ENCODE measurements at places on chromosomes 6 and 20.

DNA sequence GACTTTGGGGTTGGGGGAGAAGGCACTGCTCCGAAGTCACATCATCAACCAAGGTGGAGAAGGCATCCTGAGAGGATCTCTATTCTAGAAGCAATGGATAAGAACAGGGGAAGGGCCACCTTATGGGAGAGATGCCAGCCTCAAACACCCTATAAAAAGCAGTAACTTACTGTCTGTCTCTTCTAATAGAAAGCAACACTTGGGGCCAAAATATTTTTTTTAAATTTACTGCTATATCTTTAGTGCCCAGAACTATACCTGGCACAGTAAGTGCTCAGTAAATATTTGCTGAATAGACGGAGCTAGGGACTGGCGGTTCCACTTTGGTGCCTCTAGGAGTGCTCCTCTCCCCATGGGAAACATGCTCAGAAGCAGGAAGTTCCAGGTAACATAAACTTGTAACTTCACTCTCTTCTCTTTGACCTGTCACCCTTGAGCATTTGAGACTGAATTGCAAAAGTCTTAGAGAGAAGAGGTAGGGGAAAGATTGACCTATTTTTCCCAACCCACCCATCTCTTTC is 807 bp upstream of the OTOR start:
- no peak for DNase-seq

GRCh38 chr20:62736407-62737071 is 27.9 kb downstream of the NTSR1 start:
- no peak for DNase-seq

DNA sequence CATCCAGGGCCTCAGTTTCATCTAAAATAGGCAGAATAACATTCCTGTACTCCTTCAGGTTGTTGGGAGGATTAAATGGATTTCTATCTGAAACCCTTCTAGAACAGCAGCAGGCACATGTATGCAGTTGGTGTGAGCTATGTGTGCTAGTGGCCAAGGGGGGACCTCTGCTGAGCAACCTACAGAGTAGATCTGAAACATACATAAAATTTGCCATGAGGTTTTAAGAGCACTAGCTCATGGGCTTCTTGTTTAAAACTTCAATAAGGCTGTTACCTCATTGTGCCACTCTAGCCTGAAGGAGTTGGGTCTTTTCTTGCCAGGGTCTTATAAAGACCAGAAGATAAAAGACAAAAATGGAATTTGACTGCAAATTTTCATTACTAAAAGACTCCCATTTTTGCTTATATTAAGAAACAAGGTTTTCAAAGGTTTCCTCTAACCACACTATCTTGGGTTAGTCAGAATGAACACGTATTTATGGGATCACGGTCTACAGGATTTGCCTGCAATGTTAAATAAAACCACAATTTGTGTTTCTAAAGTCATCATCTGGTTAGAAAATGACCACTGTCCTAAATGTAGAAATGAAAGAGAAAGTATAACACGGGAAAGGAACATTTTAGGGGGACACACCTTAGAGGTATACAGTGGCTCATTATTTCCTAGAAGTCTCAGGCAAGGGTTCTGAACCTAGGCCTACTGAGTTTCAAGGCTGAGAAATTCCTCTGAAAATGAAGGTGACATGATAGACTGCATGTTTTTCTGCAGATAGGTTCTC is 144.9 kb upstream of the OLIG3 start:
- no peak for DNase-seq

DNA sequence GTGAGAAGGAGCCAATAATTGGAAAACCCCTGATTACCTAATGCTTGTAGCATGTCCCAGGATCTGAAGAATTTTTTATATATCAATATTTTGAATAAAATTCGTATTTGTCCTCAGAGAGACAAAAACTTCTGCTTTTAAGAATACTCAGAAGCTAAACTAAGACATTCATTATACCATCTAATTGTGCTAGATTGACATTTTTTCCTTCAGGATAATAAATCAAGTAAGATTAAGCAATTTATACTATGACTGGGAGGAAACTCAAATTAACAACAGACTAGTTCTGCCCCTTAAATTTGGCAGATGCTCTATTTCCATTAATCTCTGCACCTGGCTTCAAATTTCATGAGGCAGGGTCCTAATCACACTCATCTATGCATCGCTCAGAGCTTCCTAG is 291.4 kb downstream of the PLCB1 start:
- no peak for DNase-seq

GRCh38 chr6:134166511-134167261 is 114.3 kb upstream of the SLC2A12 start:
- DNase-seq: no peak

- no peak for DNase-seq
Measured at GRCh38 chr20:37376791-37377190, 30.9 kb downstream of the SRC start.

- no peak for DNase-seq
Measured at GRCh38 chr6:2264932-2265331, 19.5 kb upstream of the GMDS start.

- no peak for DNase-seq
Measured at GRCh38 chr6:56618050-56618449, 24.6 kb downstream of the DST start.

- DNase-seq: no peak
Measured at GRCh38 chr6:69097948-69098347, 462.9 kb downstream of the ADGRB3 start.

GRCh38 chr20:44051661-44052000 is 135.4 kb downstream of the JPH2 start:
- no peak for DNase-seq

Measured in activated T-cell treated with anti-CD3 and anti-CD28 coated beads for 4 hours (primary cell).